ENCODE measurements at places on chromosomes 11 and 22.

- DNase-seq = no peak
Observed at GRCh38 chr11:94629741-94630140, 62.6 kb downstream of the PIWIL4 start.

GRCh38 chr22:28791841-28792490 lies 8.4 kb downstream of the XBP1 start:
- DNase-seq = no peak

GRCh38 chr11:94732617-94733281 lies 35.4 kb upstream of the AMOTL1 start:
- DNase-seq = no peak

DNA sequence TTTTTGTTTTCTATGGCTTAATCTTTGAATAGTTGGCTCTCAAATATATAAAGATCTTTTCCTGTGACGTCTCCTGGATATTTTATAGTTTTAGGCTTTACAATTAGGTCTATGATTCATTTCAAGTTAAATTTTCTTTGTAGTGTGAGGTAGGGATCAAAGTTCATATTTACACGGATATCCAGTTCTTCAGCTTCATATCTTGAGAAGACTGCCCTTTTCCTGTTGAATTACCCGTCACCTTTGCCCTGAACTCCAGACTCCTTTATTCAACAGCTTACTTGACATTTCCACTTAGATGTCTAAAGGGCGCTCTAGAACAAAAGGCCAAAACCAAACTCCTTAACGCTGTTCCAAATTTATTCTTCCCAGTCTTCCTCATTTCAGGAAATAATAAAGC lies 51.7 kb downstream of the TTC17 start:
- no peak for DNase-seq

- peak; percentile 87 for DNase-seq
Observed at GRCh38 chr11:45178890-45179671, 32.6 kb downstream of the PRDM11 start.

DNA sequence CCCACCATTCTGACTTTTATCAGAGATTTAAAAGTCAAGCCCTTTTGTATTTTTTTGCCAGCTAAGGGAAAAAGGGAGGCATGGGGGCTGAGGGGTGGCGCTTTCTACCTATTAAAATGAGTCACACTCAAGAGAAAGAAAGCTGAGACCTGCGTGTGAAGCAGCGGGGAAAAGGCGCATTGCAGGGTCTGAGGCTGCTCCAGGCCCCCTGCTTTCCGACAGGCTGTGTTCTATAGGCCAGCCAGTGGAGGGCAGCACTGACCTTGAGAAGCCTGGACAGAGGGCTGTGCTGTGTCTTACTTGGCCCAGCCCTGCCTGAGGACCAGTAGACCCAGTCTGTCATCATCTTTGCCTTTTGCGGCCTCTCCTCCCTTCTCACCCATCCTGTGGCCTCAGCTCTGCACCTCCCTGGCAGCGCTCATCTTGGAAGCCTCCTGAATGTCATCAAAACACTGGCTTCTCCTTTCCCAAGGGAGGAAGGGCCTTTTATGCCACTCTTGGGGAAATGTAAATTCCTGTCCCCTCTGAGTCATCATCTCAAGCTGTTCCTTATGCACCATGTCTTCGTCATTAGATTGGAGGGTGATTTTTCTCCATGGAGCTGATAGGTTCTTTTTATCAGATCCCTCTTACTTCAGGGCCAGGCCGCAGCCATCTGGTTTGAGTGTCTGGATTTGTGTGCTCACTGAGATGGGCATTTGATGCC lies 12.6 kb upstream of the MAPK8IP1 start:
- DNase-seq = peak; percentile 78

DNA sequence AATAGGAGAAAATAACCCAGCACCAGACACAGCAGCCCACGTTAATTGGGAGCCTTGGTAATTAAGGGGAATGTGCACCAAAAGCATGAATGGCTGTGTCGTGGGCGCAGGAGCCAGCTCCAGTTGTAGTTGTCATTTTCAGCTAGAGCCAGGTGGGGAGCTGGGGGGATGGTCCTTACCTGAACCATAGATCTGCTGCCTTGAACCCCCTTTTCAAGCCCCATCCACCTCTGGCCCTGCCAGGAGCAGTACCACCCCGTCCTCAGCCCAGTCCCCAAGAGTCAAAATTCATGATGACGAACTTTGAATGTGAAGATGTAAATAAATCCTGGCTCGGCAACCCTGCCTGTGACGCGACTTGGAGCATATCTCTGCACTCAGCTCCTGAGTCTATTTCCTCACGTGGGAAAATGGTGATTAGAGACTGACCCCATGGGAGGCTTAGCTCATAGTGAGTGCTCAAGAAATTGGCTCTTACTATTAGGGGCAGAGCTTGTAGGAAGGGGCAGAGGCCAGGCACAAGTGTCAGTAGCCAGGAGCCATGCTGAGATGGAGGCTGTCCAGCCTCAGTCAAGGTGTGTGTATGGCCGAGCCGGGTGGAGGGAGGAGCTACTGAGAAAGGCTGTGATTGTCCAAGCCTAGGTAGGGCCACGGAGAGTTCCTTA lies 794 bp upstream of the FXYD6 start:
- no peak for DNase-seq

DNA sequence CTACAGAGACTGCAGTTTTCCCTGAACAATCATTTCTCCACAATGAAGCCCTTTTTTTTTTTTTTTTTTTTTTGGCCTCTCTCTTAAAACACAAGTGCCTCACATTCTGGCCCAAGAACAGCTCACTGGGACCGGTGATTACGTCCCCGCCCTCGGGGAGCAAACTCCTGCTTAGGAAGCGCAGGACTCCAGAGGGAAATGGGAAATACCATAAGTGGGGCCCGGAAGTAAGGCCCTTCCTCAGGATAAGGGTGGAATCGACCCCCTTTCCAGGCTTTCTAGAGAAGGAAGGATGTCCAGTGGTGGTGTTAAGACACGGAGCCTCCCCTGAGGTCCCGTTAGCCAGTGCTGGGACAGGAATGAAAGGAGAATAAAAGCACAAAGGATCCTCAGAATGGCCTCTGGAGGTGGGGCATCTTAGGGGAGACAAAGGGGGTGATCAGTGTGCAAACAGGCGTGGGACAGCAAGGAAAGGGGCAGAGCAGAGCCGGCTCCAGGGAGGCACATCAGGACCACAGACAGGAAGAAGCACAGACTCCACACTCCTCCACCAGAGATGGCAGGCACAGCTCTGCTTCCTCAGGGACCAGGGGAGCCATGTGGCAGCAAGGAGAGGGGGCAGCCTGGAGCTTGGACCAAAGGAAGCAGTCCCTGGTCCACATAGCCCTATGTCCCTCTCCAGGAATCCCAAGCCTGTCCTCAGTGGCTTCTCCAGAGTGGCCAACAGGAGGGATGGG lies 61.3 kb downstream of the CHST1 start:
- no peak for DNase-seq

GRCh38 chr22:31537019-31537535 lies 40.7 kb downstream of the SFI1 start:
- no peak for DNase-seq

DNA sequence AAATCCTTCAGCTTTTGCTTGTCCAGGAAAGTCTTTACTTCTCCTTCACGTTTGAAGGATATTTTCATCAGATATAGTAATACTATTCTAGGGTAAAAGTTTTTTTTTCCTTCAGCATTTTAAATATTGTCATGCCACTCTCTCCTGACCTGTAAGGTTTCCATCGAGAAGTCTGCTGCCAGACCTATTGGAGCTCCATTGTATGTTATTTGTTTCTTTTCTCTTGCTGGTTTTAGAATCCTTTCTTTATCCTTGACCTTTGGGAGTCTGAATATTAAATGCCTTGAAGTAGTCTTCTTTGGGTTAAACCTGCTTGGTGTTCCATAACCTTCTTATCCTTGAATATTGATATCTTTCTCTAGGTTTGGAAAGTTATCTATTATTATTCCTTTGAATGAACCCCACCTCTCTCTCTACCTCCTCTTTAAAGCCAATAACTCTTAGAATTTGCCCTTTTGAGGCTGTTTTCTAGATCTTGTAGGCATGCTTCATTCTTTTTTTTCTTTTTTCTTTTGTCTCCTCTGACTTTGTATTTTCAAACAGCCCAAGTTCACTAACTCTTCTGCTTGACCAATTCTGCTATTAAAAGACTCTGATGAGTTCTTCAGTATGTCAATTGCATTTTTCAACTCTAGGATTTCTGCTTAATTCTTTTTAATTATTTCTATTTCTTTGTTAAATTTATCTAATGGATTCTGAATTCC lies 12.0 kb upstream of the WEE1 start:
- no peak for DNase-seq

GRCh38 chr22:45518580-45518991 lies 15.9 kb downstream of the FBLN1 start:
- no peak for DNase-seq

Data from erythroblast (primary cell).